Karpas-422 (cell line): ENCODE measurements at places on chromosomes 12 and 14.
A peak's percentile ranks its signal among the peaks of the same experiment; 100 is the strongest.

GRCh38 chr12:57452181-57452936, 2.7 kb upstream of the INHBE start:
- DNase-seq: no peak

GRCh38 chr12:25194722-25195055, 271 bp downstream of the DNAI7 start:
- no peak for DNase-seq

GRCh38 chr14:71117839-71118743, 210.8 kb downstream of the PCNX1 start:
- DNase-seq: no peak

GRCh38 chr14:95445676-95446075, 70.8 kb downstream of the SYNE3 start:
- no peak for DNase-seq

DNA sequence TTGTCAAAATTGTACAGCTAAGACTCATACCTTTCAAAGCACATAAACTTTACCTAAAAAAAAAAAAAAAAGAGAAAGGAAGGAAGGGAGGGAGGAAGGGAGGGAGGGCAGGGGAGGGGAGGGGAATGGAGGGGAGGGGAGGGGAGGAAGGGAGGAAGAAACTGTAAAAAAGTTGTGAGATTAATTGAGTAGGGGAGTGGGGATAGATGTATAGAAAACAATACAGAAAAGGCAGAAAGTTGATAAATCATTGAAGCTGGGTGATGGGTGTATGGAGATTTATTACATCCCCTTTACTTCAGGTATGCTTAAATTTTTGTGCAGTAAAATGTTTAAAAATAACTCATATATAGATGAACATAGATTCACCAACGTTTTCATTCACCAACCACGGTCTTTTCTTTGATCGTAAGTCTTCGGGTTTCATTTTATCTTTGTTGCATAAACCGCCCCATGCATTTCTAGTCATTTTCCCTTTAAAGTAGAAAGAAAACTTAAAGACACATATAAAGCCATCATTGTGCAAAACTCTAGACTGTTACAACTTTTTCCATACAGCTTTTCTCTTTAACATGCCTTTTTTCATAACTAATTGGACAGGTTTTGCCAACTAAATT, 191.2 kb upstream of the KRR1 start:
- no peak for DNase-seq

DNA sequence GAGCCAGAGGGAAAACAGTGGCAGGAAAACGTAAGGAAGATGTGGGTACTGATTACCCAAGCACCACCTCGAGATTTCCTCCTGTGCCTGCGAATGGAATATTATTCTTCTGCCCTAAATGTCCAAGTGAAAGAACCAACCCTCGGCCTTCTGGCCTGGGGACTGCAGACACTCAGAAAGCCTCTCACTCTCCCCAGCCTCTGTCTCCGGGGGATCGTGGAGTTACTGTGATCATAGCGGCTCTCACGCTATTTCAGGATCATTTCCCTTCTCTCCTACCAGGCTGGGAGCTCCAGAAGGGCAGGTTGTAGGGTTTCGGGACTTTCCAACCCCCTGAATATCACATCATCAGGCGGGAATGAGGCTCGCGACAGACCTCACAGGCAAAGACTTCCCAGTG, 68.9 kb downstream of the KDM2B start:
- DNase-seq: no peak

DNA sequence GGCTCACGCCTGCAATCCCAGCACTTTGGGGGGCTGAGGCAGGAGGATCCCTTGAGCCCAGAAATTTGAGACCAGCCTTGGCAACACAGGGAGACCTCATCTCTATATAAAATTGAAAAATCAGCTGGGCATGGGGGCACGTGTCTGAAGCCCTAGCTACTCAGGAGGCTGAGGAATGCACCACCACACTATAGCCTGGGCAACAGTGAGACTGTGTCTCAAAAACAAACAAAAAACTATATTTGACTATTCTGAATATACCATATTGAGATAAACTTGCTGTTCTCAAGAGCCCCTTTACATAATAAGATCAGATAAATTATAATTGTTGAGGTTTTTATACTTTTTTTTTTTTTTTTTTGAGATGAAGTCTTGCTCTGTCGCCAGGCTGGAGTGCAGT, 44.9 kb upstream of the SRP54 start:
- DNase-seq: no peak

DNA sequence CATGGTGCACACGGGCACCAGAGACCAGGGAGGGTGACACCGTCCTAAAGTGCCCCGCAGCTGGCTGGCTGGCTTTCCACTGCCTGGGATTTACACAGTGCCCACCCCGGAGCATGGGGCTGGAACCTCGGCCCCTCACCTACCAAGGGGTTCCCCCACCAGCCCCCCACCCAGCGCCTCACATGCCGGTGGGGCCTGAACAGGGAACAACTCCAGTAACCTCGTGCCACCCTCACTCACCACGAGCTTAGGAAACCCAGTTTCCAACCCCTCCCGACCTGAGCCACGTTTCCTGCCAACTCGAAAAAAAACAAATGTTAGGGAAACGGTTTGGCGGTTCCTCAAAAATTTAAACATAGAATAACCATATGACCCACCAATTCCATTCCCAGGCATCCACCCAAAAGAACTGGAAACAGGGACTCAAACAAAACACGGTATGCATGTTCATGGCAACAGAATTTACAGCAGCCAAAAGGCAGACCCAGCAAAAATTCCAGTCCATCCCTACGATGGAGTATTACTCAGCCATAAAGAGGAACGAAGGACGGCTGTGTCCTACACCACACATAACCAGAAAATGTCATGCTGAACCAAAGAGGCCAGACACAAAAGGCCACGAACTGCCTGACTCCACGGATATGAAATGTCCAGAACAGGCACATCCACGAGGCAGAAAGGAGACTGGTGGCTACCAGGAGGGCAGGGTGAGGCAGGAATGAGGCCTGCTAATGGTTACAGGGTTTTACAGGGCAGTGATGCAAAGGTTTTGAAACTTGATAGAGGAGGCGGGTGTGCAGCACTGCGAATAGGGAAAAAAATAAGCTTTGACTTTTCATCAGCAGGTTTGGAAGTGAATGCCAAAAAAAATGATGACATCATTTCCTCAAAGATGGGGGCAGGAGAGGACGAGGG, 68.9 kb downstream of the NCOR2 start:
- DNase-seq: no peak

- DNase-seq: peak; percentile 96
These were observed 1822.0 kb upstream of the SEL1L start for GRCh38 chr14:83355609-83356008.

- DNase-seq: no peak
These were observed 21.5 kb downstream of the CPSF2 start for GRCh38 chr14:92143309-92143708.

GRCh38 chr12:10783252-10783651, 19.2 kb downstream of the TAS2R7 start:
- DNase-seq: no peak

DNA sequence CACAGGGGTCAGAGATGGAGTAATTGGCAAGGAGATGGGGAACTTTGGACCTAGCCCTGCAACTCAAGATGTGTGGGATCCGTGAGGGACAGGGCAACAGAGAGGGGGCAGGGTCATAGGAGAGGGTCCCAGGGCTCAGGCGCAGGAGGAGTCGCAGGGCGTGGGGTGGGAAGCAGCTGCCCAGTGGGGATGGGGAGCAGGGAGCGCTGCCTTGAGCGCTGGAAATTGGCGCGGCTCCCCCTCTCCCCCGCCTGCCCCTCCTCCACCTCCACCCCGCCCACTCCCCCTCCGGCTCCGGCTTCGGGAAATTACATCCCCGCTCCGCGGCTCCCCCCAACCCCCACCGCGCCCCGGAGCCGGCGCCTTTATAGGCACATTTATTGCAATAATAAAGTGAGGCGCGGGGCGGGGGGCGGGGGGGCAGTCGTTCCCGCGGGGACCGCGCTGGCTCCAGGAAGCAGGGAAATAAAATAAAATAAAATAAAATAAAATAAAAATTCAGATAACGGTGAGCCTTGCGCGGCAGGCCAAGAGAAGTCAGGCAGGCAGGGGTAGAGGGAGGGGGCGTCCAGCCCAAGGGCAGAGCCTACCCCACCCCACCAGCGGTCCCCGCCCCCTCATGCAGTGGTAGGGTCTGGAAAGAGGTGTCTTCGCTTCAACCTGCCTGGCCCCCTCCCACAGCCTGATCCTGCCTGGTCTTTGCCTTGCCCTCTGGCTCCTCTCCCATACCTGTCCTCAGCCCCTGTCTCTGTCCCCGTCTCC, 3.6 kb downstream of the NXPH4 start:
- DNase-seq: no peak

GRCh38 chr12:3510597-3510996, 19.6 kb downstream of the PRMT8 start:
- DNase-seq: no peak

GRCh38 chr14:92470215-92470614, 43.4 kb upstream of the RIN3 start:
- DNase-seq: no peak

- no peak for DNase-seq
These were observed 49.6 kb downstream of the SRGAP1 start for GRCh38 chr12:63894132-63894531.

- peak; percentile 86 for DNase-seq
These were observed 75.3 kb upstream of the OR4E1 start for GRCh38 chr14:21748869-21749303.

- DNase-seq: peak; percentile 80
These were observed 128.1 kb upstream of the AMIGO2 start for GRCh38 chr12:47207829-47208248.

DNA sequence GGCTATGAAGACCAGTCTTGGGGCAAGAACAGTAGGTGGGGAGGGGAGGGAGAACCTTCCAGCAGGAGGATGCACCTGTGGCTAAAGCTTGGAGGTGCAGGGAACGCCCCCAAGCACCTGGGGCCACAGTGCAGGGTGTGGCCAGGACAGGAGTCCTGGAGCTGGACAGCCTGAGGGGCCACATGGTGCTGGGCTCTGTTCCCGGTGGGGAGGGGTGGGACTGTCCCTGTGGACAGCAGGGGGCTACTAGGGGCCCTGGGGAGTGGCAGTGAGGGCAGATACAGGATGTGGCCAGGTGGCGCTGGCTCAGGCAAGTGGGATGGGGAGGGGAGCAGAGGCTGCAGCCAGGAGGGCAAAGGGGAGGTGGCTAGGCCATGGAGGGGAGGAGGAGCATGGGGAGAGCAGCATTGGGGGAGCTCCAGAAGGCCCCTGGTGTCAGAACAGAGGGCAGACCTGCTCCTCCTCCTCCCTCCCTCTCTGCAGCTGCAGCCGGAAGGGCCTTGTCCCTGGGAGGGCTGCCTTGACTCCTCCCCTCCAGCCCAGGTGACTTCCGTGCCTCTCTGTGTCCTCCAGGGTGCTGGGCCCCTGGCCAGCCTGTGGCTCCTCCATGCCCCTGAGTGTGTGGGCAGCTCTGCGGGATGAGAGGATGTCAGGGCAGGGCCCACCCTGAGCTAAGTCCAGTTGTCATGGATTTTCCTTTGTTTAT, 68.4 kb upstream of the DLK1 start:
- DNase-seq: peak; percentile 59

DNA sequence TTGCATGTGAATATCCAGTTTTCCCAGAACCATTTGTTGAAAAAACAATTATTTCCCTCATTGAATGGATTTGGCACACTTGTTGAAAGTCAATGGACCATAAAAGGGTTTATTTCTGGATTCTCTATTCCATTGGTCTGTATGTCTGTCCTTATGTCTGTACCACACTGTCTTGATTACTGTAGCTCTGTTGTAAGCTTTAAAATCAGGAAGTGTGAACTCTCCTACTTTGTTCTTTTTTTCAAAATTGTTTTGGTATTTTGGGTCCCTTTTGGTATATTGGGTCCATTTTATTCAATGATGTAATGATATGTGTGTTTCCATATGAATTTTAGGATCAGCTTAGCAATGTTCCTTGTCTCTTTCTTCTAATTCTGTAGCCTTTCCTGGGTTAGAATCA, 64.8 kb downstream of the PPP2R5C start:
- DNase-seq: no peak

DNA sequence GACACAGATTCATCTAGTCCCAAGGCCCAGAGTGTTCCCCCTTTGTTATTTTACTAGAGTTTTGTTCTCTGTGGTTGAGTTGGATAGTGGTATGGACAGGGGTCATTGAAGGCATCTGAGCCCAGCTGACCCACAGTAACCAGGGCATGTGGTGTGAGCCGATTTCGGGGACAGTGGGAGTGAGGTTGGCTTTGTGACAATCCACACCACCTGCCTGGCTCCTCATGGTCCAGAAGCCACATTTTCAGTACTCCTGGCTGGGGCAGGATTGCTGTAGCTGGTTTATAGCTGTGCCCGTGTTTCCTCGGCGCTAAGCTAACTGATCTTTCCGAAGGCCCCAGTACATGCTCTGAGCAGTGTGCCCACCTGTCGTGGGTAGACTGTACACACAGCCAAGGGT, 116.0 kb downstream of the TSPAN9 start:
- no peak for DNase-seq

GRCh38 chr14:37903343-37904191, 304.1 kb upstream of the SSTR1 start:
- peak; percentile 96 for DNase-seq

DNA sequence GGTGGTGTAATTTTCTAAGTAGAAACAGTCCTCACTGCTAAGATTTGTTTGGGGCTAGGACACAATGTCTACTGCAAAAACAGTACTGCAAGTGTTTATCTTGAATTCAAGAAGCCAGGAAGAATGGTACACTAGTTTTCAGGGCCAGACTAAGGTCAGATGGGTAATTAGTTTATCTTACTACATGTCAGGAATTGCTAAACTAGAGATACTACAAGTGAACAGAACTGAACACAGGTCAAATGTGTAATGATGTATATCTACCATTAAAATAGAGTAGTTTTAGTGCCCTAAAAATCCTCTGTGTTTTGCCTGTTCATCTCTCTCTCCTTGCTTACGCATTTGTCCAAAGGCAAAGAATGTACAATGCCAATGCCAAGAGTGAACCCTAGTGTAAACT, 2.3 kb upstream of the RPL41 start:
- peak; percentile 46 for DNase-seq

GRCh38 chr12:32253154-32253790, 146.1 kb upstream of the FGD4 start:
- no peak for DNase-seq

DNA sequence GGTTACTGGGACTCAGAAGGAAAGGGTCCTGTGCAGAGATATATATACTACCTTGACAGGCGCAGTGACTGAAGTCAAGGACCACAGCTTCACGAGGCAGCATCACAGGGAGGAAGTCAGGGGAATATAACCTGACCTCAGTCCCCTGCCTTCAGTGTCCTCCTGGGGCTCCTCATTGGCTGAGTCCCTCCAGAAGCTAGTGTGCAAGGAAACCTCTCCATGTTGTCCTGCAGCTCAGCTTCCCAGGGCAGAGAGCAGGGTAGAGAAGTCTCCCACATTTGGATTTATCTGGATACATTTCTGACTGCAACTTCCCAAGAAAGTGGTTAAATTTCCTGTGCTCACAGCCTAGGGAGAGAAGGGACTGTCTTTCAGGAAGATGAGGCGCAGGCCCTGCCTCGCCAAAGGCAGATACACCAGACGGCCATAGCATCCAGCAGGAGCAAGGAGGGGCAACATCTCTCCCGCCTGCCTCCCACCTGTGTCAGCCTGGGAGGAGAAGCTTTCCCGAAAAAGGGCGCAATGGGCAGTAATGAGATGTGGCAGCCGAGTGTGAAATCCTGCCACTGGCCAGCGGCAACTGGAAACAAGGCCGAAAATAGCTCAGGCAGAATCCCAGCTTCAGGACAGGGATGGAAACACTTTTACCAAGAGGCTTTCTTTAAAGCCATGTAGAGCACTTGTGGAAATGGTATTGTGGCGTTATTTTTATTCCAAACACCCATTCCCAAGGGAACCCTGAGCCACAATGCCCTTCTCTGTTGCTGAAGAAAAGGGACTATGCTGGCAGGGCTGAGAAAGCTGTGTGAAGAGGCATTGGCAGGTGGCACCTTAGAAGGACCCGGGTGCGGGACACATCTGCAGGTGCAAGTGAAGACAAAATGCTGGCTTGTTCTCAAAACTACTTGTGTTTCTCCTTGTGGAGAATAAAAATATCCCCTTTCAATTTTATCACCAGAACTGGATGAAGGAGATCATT, 54.9 kb upstream of the HIF1A start:
- DNase-seq: no peak
